GDM1 (cell line): ENCODE measurements at places on chromosomes 2 and 18.

DNA sequence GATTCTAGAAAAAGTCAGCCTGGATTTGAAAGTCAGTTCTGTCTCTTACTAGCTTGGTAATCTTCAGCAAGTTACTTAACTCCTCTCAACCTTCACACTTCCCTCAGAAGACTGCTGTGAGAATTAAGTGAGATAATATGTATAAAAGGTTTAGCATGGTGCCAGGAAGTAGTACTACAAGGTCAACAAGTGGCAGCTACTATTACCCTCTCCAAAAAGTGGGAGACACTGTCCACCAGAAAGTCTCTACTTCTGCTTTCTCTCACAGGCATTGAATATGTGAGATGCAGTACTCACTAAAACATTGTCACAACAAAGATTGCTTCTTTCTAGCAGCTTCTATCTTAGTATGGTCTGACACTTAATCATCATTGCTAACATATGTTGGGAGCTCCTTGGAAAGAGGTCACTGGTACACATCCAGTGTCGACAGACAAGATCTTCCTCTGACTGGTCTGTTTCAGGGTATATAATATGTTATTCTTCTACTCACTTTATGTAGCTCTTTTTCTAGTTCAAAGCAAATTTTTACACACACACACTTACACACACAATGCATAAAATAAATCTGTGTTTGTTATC, 47.9 kb downstream of the DOCK10 start:
- DNase-seq, result no peak

DNA sequence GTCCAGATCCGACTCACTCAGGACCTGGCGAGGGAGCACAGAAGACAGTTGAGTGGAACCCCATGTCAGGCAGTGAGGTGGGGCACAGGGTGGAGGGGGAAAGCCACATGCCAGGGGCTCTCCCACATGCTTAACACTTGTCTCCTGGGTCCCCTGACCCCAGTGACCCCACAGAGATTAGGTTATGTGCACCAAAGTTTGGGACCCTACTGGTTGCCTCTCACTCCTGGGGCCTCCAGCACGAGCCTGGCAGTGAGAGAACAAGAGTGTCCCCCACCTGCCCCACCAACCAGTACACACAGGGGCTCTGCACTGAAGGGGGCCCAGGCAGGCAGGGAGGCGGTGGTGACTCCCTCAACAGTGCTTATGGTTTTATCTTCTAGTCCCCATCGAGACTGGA, 58.3 kb downstream of the CIB4 start:
- DNase-seq, result no peak

DNA sequence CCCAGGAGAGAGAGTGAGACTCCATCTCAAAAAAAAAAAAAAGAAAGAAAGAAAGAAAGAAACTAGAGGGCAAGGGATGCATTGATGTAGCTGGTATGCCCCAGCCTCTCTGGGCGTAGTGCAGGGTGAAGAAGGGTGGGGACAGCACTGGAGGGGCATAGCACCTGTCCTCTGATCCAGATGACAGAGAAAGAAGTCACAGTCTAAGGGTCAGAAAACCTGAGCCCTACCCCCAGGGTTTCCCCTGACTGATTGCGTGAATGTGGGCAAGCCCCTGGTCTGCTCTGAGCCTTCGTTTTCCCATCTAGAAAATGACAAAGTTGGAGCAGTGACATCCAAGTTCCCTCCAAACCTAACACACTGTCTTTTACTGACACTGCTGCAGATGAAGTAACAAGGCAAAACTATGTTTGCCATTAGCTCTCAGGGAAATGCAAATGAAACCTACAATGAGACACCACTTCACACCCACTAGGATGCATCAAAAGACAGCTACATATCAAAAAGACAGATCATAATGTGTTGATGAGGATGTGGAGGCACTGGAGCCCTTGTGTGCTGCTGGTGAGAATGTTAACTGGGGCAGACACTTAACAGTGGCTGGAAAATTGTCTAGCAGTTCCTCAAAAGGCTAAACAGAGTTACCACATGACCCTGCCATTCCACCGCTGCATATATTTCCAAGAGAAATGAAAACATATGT, 19.5 kb upstream of the YWHAQ start:
- no peak for DNase-seq

GRCh38 chr2:12730265-12730664, 13.5 kb downstream of the TRIB2 start:
- DNase-seq, result no peak

DNA sequence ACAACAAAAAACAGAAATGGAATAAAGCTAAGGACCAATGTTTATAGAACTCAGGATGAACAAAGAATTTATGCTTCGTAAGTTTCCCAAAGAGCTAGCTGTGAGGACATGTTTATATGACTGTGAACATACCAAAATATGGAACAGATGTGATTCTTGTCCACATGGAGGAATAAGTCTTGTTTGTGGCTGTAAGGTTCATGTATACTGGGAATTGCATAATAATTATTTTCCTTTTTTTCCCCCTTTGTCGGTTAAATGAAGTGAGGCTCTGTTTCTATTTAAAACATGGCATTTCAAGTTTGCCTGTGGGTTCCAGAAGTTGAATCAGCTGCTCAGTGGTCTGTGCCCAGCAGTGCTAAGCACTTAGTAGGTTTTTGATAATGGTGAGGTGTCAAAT, 108.1 kb downstream of the FHOD3 start:
- DNase-seq, result no peak

DNA sequence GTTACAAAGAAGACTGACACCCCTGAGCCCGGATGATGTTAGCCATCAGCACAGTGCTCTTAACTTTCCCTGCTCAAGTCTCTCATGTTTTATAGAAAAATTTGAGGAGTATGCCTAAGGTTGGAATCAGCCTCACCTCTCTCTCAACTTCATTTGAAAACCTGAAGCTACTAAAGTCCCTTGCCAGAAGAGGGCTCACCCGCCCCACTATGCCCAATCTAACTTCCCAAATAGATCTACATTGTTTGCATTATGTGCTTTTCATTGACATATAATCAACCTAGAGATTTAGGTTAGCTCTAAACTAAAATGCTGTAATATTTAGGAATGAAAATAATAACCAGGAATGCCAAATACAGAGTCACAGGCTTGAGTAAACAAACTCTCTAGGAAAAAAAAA, 305.4 kb downstream of the NCKAP5 start:
- DNase-seq, result no peak

DNA sequence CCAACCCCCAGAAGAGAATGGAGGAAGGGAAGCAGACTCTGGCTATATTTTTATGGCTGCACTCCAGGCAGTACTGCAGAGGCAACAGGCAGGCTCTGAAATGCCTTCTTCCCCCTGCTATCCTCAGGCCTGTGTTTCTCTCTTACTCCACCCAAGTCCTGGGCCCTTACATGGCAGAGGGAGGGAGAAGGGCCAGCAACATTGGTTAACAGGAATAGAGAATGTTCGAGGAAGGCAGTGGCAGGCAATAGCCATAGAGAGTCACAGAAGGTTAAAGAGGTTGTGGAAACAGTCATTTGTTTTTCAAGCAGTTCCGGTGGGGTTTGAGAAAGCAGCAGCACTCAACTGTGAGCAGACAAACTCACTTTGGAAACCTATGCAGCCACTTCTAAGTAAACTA, 15.1 kb upstream of the DARS1 start:
- DNase-seq, result no peak

DNA sequence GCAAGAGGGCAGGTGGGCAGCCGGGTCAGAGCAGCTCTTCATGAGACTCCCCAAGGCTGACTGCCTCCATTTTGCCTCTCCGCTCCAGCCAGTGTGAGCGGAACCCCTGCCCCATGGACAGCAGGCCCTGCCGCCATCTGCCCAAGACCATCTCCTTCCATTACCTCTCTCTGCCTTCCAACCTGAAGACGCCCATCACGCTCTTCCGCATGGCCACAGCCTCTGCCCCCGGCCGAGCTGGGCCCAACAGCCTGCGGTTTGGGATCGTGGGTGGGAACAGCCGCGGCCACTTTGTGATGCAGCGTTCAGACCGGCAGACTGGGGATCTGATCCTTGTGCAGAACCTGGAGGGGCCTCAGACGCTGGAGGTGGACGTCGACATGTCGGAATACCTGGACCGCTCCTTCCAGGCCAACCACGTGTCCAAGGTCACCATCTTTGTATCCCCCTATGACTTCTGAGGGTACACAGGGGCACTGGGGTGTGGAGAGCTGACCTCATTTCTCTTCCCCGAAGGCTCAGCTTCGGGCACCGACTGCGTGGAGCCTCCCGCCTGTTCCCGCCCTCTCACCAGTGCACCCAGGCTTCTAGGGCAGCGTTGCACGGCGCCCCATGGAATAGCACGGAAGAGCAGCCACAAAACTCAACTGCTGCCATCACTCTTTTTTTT, 49.0 kb downstream of the FBLN7 start:
- no peak for DNase-seq

DNA sequence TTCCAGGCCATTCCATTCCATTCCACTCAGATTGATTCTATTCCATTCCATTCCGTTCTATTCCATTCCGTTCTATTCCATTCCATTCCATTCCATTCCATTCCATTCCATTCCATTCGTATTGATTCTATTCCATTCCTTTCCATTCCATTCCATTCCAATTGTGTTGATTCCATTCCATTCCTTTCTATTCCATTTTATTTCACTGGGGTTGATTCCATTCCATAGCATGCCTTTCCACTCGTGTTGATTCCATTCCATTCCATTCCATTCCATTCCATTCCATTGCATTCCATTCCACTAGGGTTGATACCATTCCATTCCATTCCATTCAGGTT, 1142.3 kb downstream of the RPIA start:
- no peak for DNase-seq

DNA sequence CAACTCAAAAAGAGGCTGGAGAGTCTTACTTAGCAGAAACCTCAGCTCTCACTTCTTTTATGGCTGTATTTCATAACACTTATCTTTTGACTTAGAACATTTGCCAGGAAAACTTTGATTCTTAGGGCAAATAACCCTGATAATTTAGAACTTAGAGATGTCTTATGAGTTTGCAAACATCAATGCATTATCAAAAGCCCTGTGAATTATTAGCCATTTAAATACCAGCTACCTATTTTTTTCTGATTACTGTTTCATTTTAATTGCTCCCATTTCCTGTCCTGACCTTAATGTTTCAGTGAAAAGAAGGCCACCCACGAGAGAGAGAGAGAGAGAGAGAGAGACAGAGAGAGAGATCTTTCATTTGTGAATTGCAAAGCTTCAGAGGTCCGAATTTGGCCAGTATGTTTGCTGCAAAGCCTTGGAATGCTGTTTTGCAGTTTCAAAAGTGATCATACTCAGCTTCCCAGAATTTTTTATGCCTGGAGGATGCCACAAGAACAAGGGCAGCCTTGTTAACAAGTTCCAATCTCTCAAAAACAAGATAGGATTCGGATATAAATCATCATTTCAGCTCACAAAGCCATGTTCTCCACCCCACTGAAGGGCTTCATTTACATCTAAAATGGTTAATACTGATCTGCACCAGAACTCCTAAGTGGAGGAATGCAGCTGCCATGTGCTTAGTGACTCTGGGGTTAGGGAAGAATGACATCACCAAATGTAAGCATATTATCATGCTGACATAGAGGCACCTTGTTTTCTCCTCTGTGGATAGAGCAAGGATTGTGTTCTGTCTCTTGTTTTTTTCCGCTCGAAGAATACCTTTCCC, 478.2 kb downstream of the ARHGAP15 start:
- DNase-seq, result no peak

DNA sequence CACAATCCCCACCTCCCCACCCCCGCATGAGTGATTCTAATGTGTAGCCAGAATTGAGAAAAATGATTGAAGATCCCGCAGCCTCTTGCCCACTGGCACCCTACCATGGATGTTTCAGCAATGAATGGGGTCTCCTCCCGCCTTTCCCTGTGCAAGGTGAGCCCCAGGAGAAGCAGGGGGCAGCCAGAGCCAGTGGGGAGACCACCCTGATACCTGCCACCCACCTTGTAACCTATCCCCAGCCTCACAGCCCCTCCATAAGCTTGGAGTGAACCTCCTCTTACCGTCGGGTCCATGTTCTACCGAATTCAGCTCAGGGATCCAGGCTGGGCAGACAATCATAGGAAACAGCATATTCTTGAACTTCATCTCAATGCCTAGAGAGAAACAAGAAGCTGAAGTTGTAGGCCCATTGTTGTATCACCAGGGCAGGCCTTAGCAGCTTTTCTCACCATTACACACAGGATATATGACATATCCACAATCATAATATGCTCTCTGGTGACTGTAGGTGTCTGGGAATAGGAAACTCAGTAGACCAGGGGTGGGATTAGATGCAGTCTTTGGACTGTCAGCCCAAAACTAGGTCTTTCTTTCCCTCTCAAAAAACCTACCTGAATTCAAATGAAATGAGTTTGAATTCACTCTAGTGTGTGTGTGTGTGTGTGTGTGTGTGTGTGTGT, 30.9 kb downstream of the XDH start:
- no peak for DNase-seq

DNA sequence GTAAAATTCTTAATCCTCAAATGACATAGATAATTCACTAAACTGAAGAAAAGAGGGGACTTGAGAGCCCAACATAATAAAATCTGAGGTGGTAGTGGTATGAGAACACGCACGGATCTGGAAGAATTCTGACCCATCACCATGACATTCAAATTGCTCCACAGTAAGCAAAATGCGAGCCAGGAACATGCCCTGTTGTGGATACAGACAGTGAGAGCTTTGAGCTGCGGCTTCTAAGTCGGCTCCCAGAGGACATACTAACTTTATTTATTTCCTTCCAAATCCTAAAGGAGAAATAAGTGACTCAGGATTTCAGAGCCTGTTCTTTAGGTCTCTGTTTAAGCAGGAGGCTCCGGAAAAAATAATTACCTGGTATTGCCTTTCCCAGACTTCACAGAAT, 143.4 kb upstream of the SMAD7 start:
- no peak for DNase-seq

DNA sequence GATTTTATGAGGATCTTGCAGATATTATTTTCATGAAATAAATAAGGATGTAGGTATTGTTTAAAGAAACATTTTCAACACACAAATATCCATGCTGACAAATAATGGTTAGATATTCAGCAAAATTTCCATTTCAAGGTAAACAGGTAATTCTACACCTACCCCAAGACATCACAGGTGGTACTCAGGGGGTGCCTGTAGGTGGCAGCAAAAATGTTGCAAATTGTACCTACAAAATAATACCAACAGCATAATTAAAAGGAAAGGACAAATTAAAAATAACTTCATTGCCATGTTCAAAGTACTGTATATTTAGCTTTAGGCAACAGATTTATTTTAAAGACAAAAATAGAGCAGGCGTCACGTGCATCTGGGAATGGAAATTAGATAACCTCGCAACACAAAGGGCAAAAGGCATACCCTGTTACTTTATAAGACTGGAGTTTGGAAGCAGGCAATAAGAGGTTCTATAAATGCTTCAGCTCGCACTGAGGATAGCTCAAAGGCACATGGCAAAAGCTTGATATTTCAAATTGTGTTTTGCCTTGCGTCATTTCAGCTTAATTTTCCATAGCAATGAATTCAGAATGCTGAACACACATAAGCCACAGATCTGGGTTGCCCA, 630.5 kb downstream of the TDRD15 start:
- no peak for DNase-seq
